T-helper 22 cell (primary cell): ENCODE measurements at places on chromosomes 3 and 15.
A peak's percentile ranks its signal among the peaks of the same experiment; 100 is the strongest.

DNA sequence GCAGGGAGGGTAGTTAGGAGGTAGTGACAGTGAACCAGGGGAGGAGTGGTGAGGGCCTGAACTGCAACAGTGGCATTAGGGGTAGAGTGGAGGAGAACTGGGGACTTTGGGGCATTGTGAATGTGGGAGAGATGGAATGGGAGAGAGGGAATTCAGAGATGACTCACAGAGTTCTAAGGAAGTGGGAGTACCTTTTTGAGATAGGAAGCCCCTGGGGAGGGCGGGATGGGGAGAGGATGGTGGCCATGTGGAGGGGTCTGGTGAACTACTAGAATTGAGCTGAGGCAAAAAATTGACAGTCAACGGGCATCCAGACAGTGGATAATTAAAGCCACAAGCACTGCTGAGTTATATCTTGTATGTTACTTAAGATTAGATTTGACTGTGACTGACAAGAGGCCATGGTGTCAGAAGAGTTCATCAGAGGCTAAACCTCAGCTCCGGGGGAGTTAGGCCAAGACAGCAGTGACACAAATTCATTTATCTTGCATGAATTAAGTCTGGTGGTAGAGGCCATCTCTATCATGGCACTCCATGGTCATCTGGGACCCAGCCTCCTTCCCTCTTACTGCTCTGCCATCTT lies 34.0 kb downstream of the PLEKHO2 start:
- DNase-seq, result no peak

DNA sequence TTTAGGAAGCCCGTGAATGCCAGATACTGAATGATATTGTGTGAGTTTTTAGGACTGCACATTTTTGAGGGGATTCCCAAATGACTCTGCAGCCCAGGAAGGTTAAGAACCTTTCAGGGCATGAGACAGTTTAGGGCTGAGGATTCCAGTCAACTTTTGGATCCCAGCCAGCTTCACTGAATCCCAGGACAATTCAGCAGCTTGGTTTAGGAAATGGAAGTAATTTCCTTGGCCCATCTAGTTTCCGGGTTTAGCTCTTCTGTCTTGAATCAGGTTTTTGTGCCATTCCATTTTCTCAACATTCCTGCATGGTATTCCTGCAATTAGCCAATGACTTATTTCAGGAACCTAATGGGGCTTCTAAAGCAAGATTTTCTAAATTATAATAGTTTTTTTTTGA lies 253.9 kb downstream of the LSAMP start:
- DNase-seq, result no peak

- DNase-seq, result no peak
Observed at GRCh38 chr3:114789803-114790202, 357.3 kb downstream of the ZBTB20 start.

DNA sequence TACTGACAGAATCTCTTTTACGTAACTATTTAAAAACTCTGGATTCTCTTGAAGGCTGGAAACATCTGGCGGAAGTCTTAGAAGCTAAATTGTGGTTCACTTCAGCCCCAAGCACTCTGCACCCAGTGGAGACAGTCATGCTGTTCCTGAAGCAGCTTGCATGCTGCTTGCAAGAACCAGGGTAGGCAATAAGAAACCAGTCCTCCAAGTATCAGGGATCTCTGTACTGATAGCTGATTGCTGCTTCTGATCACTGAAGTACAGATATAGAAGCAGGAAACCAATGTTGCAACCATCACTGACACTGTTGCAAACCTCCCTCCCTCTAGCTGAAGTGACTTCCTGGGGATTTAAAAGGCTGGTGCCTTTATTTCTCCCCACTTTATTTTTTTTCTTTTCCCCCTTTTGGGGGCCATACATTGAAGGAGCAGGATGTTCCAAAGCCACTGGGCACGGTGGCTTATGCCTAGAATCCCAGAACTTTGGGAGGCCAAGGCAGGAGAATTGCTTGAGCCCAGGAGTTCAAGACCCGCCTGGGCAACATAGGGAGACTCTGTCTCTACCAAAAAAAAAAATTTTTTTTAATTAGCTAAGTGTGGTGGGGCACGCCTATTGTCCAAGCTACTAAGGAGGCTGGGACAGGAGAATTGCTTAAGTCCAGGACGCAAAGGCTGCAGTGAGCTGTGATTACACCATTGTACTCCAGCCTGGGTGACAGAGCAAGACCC lies 15.3 kb downstream of the SPCS1 start:
- no peak for DNase-seq

- DNase-seq, result no peak
Observed at GRCh38 chr15:94363382-94363781, 132.0 kb downstream of the MCTP2 start.

DNA sequence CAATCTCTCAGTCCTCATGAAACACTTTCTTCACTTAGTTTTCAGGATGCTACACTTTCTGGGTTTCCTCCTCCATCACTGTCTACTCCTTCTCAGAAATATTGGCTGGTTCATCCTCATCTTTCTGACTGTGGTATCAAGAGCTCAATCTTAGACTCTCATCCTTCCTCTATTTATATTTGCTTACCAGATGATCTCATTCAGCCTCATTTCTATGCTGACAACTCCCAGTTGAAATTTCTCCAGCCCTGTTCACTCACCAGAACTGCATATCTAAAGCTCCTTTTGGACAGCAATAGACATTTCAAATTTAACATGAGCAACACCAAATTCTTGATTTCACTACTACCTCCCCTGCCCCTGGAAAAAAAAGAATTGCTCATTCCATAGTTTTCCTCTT lies 48.0 kb upstream of the FBN1 start:
- no peak for DNase-seq

GRCh38 chr15:67108122-67108961 lies 42.9 kb downstream of the SMAD3 start:
- DNase-seq, result no peak

GRCh38 chr3:194604837-194605236 lies 28.4 kb downstream of the TMEM44 start:
- DNase-seq, result no peak

- no peak for DNase-seq
Observed at GRCh38 chr3:143657391-143657790, 190.9 kb downstream of the SLC9A9 start.

GRCh38 chr3:72559385-72559784 lies 288.9 kb downstream of the SHQ1 start:
- no peak for DNase-seq

DNA sequence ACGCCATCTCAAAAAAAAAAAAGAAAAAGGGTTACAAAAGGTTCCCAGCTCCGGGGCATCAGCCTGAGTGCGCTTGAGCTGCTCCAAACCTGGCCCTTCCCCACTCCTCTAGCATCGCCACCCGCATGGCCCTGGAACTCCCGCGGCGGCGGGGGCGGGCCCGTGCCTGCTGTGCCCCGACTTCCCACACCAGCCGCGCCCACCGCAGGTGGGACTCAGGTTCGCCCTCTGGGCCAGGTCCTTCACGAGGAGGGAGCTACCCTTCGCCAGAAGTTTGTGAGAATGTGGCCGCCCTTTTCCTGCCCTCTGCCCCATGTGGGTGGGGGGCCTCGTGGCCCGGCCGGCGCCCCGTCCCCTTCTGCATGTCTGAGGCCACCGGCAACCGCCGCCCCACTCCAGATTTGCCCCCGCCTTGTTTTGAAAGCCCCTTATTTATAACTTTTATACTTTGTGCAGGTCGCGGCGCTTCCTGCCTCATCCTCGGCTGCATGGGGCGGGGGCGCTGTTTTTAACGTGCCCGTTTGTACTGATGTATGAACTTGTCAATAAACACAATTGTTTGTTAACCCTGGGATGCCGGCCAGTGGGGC lies 507 bp upstream of the JMJD7 start:
- DNase-seq, result peak; percentile 41

DNA sequence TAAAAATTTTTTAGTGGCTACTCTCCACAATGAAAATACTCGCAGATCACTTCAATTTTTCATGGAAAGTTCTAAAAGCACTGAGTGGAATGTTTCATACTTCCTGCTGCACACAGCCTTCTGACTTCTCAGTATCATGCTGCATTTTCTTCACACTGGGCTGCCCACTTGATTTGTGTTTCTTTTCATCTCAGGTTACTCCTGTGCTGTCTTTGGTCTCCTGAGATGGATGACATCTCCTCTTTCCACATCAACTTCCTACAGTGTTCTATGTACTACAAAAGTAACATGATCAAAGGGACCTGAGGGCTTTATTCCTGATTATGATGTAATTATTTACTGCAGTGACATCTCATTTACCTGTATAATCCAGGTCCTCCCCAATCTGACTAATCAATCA lies 927.7 kb downstream of the ROBO2 start:
- DNase-seq, result no peak

DNA sequence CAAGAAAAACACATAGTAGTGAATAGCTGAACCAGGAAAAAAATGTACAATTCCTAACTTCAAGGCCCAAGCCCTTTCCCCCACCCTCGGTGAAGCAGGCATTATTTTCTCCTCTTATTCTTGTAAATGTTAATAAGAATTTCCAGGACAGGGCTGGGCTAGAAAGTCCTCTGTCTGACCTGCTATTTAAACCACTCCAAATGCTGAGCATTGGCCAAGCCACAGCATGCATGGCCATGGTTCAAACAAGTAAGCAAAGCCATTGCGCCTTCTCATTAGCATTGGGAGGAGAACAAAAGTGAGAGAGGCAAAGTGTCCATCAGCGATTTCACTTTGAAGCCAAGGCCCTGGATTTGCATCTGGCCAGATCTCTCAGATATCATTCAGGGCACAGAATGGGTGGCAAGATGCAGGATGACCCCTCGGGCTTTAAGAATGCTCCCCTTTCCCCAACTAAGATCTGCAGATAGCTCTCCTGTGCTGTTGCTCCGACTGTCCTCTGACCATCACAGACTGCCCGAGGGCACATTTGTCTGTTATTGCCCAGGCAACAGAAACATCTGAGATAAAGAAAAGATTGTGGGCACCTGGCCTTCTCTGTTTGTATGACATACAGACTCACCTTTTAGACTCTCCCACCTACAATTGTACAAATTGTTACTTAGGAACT lies 46.3 kb downstream of the CEMIP start:
- DNase-seq, result no peak

- no peak for DNase-seq
Observed at GRCh38 chr15:66943456-66944095, 121.8 kb upstream of the SMAD3 start.

DNA sequence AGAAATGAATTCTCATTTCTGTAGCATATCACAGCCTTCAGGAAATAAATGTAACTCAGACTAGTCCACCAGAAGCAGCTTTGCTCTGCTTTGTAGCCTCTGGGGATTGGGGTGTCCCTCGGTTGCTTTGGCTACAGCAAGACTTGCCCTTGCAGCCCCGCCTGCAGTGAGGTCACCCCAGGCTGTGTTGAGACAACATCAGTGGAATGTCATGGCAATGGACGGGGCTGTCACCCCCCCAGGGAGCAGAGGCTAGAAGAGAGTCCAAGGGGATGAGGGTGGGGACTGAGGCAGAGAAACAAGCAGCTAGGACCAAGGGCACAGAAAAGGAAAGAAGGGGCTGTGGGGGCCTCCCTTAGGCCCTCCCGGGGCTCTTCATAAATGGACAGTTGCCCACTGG lies 854 bp downstream of the CLEC3B start:
- DNase-seq, result no peak

GRCh38 chr3:75342425-75342824 lies 321.7 kb upstream of the FRG2C start:
- DNase-seq, result no peak

DNA sequence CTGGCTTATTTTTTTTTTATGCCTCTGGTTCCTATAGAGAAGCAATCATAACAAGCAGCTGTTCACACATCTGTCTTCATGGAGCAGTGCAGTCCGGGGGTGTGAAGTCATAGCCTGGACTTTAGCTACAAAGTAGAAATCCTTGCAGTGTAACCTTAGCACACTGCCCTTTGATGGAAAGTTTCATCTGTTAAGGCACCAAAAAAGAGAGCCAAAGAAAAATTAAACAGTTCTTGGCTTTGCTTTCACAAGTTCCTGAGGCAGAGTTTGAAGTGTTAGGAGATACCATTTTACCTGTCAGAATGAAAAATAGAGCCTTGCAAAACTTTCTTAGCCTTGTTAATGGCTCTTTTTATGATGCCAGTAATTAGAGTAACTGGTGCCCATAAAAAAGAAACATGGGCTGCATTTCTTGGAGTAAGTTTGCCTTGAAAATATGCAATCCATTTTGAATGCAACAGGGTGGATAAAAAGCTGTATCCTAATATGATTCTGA lies 84.1 kb downstream of the PIK3R4 start:
- DNase-seq, result no peak
